Lower lobe of right lung (tissue), 2 donors: ENCODE measurements at places on chromosomes 16 and 17.

- DNase-seq = peak; percentile 14
These were observed 41.5 kb upstream of the MED9 start for GRCh38 chr17:17435323-17435722.

GRCh38 chr17:68906638-68907037, 48.6 kb downstream of the ABCA8 start:
- DNase-seq = no peak

GRCh38 chr17:75153780-75154194, 525 bp downstream of the JPT1 start:
- peak; percentile 54 for DNase-seq

DNA sequence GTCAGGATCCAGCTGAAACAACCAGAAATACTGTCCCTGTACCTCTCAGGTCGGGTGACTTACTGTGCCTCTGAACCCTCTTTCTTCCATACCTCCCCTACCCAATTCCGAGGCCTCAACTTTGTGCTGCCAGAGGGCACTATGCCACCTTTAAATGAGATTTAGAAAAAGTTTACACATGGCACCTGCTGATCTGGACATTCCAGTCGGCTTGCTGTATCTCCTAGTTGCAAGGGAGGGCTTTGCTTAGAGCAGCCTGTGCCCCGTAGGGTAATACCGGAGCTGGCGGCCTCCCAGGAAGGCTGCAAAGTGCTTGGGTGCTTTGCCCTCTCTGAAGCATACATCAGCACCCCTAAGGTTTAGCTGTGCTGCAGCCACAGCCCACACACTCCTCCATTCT, 306.0 kb upstream of the RBFOX1 start:
- DNase-seq = no peak
